ENCODE measurements at places on chromosomes 3 and 15.

DNA sequence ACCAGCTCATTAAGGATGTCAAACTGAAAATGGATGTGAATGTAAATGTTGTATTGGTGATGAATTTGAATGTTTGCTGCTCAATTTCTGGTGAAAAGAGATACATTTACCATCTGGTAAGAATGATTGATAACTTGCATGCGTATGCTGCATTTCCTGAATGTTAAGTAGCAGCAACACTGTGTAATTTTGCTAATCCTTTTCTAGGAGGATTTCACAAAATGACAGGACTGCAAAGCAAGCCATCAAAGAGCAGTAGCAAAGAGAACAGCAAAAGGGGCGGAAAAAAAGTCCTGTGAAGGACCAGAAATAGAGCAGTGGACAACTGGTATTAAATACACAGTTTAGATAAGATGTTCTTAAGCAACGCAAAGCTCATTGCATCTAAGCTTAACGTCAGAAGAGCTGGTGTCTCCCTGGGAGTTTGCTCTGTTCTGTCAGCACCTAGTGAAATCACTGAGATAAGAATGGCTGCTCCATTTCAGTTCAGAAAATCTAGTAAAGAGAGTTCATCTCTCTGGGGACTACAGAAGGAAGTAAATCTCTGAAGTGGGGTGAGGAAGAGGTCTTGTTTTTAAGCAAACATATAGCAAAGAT, 23.5 kb upstream of the PAQR5 start:
- H3K4me3 ChIP-seq: no peak overlapping the region
- no peak overlapping the region for H3K27ac ChIP-seq

DNA sequence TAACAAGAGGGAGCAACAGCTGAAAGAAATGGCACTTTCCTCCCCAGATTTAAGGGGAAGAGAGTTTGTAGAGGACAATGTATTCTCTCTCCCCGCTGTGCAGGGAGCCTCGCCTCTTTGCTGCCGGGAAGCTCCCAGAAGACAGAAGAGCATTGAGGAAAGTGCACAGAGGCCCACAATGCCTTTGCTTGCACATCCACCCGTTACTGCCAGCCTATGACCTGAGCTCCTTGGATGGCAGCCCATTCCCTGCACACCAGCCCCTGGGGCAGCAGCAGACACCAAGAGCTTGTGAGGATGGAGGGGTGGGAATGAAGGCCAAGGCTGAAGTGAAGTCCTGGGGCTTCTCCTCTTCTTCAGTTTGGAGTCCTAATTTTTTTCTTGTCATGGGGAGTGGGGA, 67.0 kb downstream of the CLDN11 start:
- no peak for DNase-seq
- H3K4me3 ChIP-seq: no peak overlapping the region

- DNase-seq: no peak
- no peaks in the 10 kb centered on the region for H3K27me3 ChIP-seq
- no peaks in the 10 kb centered on the region for H3K36me3 ChIP-seq
- H3K27ac ChIP-seq: no peak overlapping the region
These were observed 272.5 kb upstream of the TGFBR2 start for GRCh38 chr3:30333903-30334302.

DNA sequence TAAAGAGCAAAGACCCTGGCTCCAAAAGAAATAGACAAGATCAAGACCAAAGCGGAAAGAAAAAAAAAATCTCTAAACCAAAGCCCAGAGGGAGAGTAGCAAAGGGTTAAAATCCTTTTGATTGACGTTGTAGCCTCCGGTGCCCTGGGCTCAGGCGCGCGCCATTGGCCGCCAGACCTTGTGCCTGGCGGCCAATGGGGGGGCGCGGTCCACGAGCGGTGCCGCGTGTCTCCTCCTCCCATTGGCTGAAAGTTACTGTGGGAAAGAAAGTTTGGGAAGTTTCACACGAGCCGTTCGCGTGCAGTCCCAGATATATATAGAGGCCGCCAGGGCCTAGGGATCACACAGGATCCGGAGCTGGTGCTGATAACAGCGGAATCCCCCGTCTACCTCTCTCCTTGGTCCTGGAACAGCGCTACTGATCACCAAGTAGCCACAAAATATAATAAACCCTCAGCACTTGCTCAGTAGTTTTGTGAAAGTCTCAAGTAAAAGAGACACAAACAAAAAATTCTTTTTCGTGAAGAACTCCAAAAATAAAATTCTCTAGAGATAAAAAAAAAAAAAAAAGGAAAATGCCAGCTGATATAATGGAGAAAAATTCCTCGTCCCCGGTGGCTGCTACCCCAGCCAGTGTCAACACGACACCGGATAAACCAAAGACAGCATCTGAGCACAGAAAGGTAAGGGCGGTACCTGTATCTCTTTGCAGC, at the start of gene HES1:
Gene HES1, plus strand, starts transcription at position 343 of the 713 bp plus-strand sequence. Its CDS starts 233 bp downstream, at position 576.
- no peaks in the 10 kb centered on the region for H3K36me3 ChIP-seq
- H3K4me3 ChIP-seq: peak within 1 kb of the TSS; percentile 74
- H3K27me3 ChIP-seq: no peaks in the 10 kb centered on the region
- peaks cover 57% of the 10 kb centered on the region for H3K4me1 ChIP-seq

- DNase-seq: no peak
- no peaks in the 10 kb centered on the region for H3K4me1 ChIP-seq
- no peaks in the 10 kb centered on the region for H3K27me3 ChIP-seq
- no peak overlapping the region for H3K4me3 ChIP-seq
These were observed 241.0 kb upstream of the GBE1 start for GRCh38 chr3:82002491-82002890.

- no peaks in the 10 kb centered on the region for H3K36me3 ChIP-seq
- no peaks in the 10 kb centered on the region for H3K27me3 ChIP-seq
- no peak for DNase-seq
- H3K27ac ChIP-seq: no peak overlapping the region
- peaks cover 22% of the 10 kb centered on the region for H3K4me1 ChIP-seq
These were observed 75.1 kb downstream of the SLC12A8 start for GRCh38 chr3:125137358-125138033.

DNA sequence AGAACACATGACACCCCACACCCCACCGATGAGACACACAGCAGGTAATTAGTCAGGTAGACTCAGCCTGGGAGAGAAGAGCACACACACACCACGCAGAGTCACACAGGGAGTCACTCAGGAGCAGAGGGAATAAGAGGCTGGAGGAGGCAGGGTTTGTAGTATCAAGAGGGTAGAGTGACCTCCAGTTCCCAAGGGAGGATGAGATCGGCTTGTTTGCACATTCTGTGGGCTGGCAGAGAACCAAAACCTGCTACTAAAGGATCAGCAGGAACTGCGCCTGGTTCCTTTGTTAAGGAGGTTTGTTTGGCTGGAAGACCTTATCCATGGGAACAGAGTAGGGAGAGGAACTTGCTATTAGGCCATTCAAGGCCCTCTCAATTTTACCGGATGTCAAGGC, 281.4 kb upstream of the SLCO3A1 start:
- no peak for DNase-seq
- no peaks in the 10 kb centered on the region for H3K4me1 ChIP-seq
- no peaks in the 10 kb centered on the region for H3K36me3 ChIP-seq
- no peak overlapping the region for H3K4me3 ChIP-seq
- no peak overlapping the region for H3K27ac ChIP-seq

GRCh38 chr3:38222032-38222634, 43.5 kb upstream of the SLC22A13 start:
- H3K27ac ChIP-seq: no peak overlapping the region
- no peaks in the 10 kb centered on the region for H3K36me3 ChIP-seq
- no peak overlapping the region for H3K4me3 ChIP-seq
- no peaks in the 10 kb centered on the region for H3K4me1 ChIP-seq
- no peaks in the 10 kb centered on the region for H3K27me3 ChIP-seq

DNA sequence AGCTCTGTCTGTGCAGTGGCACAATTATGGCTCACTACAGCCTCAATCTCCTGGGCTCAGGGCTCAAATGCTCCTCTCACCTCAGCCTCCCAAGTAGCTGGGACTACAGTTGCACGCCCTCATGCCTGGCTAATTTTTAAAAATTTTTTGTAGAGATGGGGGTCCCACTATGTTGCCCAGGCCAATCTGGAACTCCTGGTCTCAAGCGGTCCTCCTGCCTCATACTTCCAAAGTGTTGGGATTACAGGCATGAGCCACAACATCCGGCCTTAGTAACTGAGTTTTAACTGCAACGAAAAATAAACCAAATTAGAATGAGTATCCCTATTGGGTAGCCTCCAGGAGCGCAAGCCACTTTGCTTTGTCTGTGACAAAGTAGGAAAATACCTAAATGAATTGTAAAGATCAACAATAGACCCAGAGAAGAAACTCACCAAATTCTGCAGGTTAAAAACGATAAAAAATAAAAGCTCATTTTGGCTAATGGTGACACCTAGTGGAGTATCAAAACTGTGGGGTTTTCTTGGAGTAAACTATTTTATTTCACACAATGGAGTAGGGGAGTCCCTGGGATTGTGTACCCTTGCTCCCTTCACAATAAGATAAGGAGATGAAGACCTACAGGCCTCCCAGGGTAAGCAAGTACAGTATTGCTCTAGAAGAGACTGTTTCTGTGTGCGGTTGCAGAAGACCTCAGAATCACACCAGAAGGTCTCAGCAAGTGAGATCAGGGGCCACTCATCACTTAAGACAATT, 21.0 kb upstream of the CA12 start:
- H3K36me3 ChIP-seq: no peaks in the 10 kb centered on the region
- H3K27ac ChIP-seq: no peak overlapping the region
- H3K4me3 ChIP-seq: no peak overlapping the region

GRCh38 chr3:14154276-14154675, 24.1 kb downstream of the XPC start:
- no peak for DNase-seq
- H3K36me3 ChIP-seq: peaks cover 93% of the 10 kb centered on the region
- H3K4me1 ChIP-seq: no peaks in the 10 kb centered on the region
- no peak overlapping the region for H3K4me3 ChIP-seq
- no peaks in the 10 kb centered on the region for H3K27me3 ChIP-seq

GRCh38 chr3:172153335-172153861, 114.0 kb downstream of the FNDC3B start:
- H3K36me3 ChIP-seq: no peaks in the 10 kb centered on the region
- DNase-seq: peak; percentile 93
- H3K4me1 ChIP-seq: peaks cover 80% of the 10 kb centered on the region
- H3K27ac ChIP-seq: peak overlapping the region; percentile 86
- no peak overlapping the region for H3K4me3 ChIP-seq

GRCh38 chr3:117526470-117527079, 817.0 kb downstream of the TUSC7 start:
- H3K4me3 ChIP-seq: no peak overlapping the region
- H3K36me3 ChIP-seq: no peaks in the 10 kb centered on the region
- peaks cover 3% of the 10 kb centered on the region for H3K27me3 ChIP-seq
- no peak overlapping the region for H3K27ac ChIP-seq
- no peaks in the 10 kb centered on the region for H3K4me1 ChIP-seq

- no peaks in the 10 kb centered on the region for H3K36me3 ChIP-seq
- no peak overlapping the region for H3K27ac ChIP-seq
- DNase-seq: no peak
- H3K4me3 ChIP-seq: no peak overlapping the region
- no peaks in the 10 kb centered on the region for H3K4me1 ChIP-seq
These were observed 17.1 kb downstream of the CTXND1 start for GRCh38 chr15:80234883-80235282.

DNA sequence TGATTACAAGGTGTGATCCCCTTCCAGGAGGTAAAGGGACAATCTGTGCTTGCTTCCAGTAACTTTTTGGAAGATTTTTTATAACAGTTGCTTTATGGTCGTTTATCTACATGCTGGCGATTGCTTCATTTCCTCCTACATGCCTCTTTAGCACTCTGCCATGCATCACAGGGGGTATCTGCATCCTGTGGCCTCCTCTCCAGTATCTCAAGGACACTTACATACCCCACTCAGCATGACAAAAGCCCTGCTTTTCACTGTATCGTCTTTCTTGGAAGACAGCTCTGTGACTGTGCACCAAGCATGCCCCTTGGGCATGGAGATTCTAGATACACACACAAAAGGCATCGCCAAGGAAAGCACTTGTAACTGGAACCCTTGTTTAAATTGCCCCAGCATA, 25.3 kb downstream of the CAPN3 start:
- H3K4me3 ChIP-seq: no peak overlapping the region
- peaks cover 9% of the 10 kb centered on the region for H3K4me1 ChIP-seq
- DNase-seq: no peak
- no peaks in the 10 kb centered on the region for H3K36me3 ChIP-seq
- H3K27ac ChIP-seq: no peak overlapping the region

DNA sequence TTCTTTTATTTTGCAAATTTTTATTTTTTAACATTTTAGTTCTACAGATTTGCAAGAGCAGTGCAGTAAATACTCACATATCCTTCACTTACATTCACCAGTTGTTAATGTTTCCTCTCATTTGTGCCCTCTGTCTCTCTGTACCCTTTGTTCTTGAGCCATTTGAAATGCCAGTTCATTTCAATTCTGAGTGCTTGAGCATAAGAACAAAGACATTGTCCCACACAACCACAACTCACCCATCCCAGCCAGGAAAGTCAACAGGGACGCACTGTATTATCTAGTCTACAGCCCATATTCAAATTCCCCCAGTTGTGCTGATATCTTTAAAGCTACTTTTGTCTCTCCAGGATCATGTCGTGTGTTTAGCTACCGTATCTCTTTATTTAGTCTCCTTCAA, 141.4 kb upstream of the SLC6A11 start:
- no peaks in the 10 kb centered on the region for H3K36me3 ChIP-seq
- H3K27me3 ChIP-seq: no peaks in the 10 kb centered on the region
- H3K27ac ChIP-seq: no peak overlapping the region
- H3K4me1 ChIP-seq: no peaks in the 10 kb centered on the region
- no peak for DNase-seq
- H3K4me3 ChIP-seq: no peak overlapping the region

GRCh38 chr3:147551491-147551890, 142.3 kb downstream of the ZIC1 start:
- H3K36me3 ChIP-seq: no peaks in the 10 kb centered on the region
- no peaks in the 10 kb centered on the region for H3K27me3 ChIP-seq
- no peaks in the 10 kb centered on the region for H3K4me1 ChIP-seq
- no peak for DNase-seq

GRCh38 chr15:81166636-81167305, 29.9 kb upstream of the IL16 start:
- peaks cover 45% of the 10 kb centered on the region for H3K4me1 ChIP-seq
- H3K36me3 ChIP-seq: no peaks in the 10 kb centered on the region
- no peaks in the 10 kb centered on the region for H3K27me3 ChIP-seq
- no peak overlapping the region for H3K4me3 ChIP-seq
- H3K27ac ChIP-seq: peak overlapping the region; percentile 62
- no peak for DNase-seq

GRCh38 chr15:101618851-101619614, 33.1 kb downstream of the TM2D3 start:
- peaks cover 28% of the 10 kb centered on the region for H3K4me1 ChIP-seq
- no peaks in the 10 kb centered on the region for H3K36me3 ChIP-seq
- H3K27me3 ChIP-seq: no peaks in the 10 kb centered on the region
- DNase-seq: no peak
- H3K27ac ChIP-seq: no peak overlapping the region

DNA sequence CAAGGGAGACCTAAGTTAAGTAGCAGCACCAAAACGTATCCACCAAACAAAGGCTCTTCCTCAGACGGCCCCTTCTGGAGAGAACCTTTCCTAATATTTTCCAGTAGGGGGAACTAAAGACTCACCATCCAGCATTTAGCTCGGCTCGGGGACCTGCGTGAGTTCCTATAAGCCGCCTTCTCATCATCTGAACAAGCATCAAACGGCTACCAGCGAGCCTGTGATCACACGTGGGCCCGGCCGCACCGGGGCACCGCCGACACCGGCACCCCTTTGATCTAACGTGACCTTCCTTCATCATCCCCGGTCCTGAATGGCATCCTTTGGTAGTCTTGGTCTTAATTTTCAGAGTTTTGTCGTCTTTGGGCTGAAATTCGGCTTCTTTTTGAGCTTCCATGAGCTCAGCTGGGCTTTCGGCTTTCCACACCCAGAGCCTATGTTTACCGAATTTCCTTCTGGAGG, 1.4 kb upstream of the ROBO2 start:
- peaks cover 19% of the 10 kb centered on the region for H3K4me1 ChIP-seq
- H3K36me3 ChIP-seq: no peaks in the 10 kb centered on the region
- DNase-seq: peak; percentile 56
- H3K27me3 ChIP-seq: no peaks in the 10 kb centered on the region
